ENCODE measurements at places on chromosomes 5 and 9.

DNA sequence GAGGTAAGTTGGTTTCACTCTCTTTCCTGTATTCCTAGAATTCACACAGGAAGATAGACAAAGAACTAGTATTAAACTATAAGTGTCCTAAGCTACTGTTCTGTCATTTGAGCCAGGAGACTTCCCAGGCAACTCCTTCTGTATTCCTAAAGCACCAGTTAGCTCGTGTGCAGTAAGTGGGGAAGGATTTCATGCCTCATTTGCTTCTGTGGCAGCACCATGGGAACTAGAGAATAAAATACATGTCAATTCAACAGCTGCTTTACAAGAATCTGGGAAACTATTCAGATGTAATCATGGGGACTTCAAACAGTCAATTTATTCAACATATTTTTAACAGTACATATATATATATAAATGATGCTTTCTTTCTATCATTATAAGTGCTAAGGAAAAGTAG, 762.3 kb downstream of the PRELID2 start:
- no peak for DNase-seq

DNA sequence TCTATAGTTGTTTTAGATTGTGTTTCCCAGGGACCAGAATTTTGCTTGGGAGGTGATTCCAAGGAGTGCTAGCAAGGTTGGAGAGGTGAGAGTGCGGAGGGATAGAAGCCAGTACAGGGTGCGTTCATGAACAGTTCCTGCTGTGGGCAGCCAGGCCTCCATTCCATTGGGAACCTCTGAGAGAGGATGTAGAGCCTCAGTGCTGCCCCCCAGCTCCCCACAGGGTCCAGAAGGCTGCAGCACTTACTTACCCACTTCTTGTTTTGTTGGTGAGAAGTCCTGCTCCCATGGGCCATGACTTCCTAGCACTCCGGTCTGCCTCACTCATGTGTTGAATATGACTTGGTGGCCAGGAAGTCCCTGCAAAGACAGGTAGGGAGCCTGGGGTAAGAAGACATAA, 128.2 kb upstream of the GAS1 start:
- DNase-seq: no peak

DNA sequence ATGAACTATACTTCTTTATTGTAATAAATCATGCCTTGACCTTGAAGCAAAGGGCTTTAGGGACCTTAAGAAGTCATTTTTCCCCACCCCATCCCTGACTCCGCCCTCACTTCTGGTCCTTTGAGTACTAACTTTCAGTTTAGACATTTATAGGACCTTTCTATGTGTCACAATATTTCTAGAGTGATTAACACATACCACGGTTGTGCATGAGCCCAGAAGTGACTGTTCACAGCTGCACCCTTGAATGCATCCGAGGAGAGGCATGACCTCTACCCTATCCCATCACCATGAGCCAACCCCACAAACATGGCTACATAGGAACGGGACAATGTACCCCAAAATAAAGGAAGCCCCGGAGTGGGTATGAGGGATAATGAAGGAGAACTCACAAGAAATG, 160.3 kb downstream of the HSD17B3 start:
- DNase-seq: no peak

- DNase-seq: no peak
Measured at GRCh38 chr5:144004146-144004545, 166.3 kb downstream of the YIPF5 start.

- no peak for DNase-seq
Measured at GRCh38 chr9:109002141-109002540, 11.2 kb downstream of the CTNNAL1 start.

All from T-helper 22 cell (primary cell).